ENCODE measurements at places on chromosomes 5 and 9.
A peak's percentile ranks its signal among the peaks of the same experiment; 100 is the strongest.

DNA sequence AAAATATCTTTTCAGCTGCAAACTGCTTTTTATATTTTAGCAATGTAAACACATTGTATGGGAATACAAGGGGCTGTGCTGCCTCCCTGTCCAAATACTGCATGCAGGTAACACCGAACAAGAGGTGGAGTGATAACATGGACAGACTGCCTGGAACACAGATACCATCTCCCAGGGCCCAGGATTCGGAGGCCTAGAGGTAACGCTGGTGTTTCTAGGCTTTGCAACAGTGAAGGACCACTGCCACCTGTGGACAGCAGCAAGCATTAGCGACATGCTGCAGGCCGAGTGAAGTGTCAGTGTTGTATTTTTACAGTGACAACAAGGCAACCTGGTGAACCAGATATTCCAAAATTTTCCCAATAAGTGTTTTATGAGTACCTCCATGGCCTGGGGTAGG is 379.1 kb downstream of the DMRT2 start:
- no peak for DNase-seq

- DNase-seq = no peak
Measured at GRCh38 chr5:107557051-107557658, 113.6 kb downstream of the EFNA5 start.

DNA sequence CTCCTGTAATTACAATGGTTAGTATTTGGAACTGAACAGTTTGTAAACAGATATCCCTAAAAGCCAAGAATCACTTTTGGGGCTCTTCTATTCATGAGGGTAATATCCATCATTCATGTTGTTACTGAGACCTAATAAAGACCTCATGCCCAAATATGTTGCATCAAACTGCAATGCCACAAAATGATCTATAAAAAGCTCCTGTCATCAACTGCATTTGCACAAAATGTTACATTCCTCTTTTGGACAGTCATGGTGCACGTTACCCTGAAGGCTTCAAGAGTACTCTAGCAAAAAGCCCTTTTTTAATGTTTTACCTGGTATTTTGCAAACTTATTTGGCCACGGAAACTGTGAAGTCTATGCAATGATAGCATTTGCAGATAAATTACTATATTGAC is 14.2 kb upstream of the EQTN start:
- no peak for DNase-seq

GRCh38 chr5:74107899-74108298 is 481.9 kb downstream of the ARHGEF28 start:
- DNase-seq = no peak

DNA sequence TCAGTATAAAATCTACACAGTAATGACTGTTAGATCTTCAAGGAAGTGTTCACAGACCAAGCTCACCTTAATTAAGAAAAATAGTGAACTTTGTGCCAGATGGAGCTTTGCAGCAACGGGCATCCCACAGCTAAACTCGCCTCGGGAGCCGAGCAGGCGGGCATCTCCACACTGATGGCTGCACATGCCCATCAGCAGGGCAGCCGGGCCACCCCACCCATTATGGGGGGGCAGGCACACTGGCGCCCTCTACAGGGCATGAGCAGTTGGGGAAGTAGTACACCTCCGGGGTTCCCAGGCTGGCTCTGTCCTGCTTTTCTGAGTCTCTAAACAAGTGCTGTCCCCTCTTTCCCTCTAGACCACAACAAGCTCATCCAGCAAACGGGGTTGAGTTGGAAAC is 21.6 kb downstream of the ANKS6 start:
- DNase-seq = no peak

- DNase-seq = no peak
Measured at GRCh38 chr5:97838214-97838613, 655.2 kb upstream of the RIOK2 start.

DNA sequence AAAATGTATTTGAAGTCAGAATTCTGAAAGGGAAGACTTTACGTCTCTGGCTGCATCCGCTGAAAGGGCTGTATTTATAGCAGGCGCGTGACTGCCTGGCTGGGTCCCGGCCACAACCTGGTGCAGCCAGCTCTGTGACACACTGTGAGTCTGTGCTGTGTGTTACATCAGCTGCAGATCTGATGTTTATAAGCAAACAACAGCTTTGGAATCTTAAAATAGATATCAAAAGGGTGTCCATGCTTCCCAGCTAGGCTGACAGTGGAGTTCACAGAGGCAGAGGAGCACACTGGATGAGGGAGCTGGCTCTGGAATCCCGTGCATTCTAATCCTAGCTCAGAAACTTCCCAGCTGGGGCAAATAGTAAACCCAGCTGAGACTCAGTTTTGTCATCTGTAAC is 433.4 kb upstream of the BRINP1 start:
- DNase-seq = no peak

- DNase-seq = no peak
Measured at GRCh38 chr9:137317021-137317717, 15.1 kb upstream of the NRARP start.

DNA sequence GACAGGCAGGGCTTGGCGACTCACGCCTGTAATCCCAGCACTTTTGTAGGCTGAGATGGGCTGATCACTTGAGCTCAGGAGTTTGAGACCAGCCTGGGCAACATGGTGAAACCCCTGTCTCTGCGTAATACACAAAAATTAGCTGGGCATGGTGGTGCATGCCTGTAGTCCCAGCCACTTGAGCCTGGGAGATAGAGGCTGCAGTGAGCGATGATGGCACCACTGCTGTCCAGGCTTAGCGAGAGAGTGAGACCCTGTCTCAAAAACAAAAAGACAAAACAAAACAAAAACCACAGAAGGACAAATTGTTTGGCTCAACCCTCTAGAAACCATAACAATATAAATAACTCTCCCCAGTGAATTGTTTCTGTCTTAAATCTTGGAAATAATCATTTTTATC is 92.6 kb upstream of the ERBIN start:
- DNase-seq = no peak

GRCh38 chr9:69671879-69672595 is at the start of gene APBA1:
TSS of gene APBA1 (minus strand) at chr9:69672371.
- peak; percentile 38 for DNase-seq

GRCh38 chr5:104345222-104346016 is 782.8 kb upstream of the NUDT12 start:
- no peak for DNase-seq

DNA sequence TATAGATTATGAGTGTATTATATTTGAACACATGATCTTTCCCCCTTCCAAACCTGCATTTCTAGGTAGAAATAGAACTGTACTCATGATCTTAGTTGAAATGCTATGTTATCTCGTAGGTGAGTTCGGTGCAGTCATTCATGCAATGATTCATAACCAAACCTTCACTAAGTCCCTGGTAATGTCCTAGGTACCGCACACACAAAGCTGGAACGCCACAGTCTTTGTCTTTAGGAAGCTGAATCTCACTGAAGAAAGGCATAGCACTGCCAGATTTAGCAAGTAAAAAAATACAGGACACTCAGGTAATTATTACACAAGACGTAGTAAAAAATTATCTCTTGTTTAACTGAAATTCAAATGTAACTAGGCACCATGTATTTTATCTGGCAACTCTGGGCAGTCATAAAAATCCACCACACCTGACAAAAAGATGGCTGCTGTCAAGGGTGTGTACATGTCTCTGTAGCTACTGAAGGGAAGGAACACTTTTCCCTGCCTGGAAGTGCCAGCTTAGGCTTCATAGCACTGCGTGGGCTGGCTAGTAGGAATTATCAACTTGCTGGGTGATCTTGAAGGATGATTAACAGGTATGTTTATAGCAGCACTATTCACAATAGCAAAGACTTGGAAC is 28.0 kb upstream of the TXN start:
- no peak for DNase-seq

GRCh38 chr9:112503170-112503569 is 16.5 kb downstream of the KIAA1958 start:
- DNase-seq = no peak

DNA sequence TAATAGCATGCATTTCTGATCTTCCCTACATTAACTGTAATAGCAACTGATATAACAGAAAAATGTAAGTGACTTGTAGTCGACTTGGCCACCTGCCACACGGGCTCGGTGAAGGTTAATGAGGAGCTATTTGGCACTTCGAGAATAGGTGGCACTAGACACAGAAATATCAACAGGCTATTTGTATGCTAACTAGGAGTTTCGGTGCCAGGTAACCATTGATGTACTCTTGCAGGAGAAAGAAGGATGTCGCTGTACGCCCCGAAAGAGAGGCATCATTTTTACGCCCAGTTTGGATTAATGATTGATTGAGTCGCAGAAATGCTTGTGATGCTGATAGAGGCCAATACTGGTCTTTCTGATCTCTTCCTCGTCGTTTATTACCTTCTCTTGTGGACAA is 516 bp upstream of the DMRT2 start:
- DNase-seq = no peak

GRCh38 chr5:115297031-115297430 is 577 bp upstream of the CCDC112 start:
- no peak for DNase-seq

GRCh38 chr9:37963936-37964739 is 60.2 kb upstream of the SLC25A51 start:
- no peak for DNase-seq

- no peak for DNase-seq
Measured at GRCh38 chr5:38598994-38599617, 42.7 kb upstream of the LIFR start.

GRCh38 chr5:15003511-15003920 is 131.9 kb upstream of the ANKH start:
- DNase-seq = peak; percentile 37

GRCh38 chr5:74945561-74946165 is 79.5 kb upstream of the FAM169A start:
- DNase-seq = no peak

GRCh38 chr9:87292449-87293191 is 205.0 kb upstream of the DAPK1 start:
- DNase-seq = no peak

DNA sequence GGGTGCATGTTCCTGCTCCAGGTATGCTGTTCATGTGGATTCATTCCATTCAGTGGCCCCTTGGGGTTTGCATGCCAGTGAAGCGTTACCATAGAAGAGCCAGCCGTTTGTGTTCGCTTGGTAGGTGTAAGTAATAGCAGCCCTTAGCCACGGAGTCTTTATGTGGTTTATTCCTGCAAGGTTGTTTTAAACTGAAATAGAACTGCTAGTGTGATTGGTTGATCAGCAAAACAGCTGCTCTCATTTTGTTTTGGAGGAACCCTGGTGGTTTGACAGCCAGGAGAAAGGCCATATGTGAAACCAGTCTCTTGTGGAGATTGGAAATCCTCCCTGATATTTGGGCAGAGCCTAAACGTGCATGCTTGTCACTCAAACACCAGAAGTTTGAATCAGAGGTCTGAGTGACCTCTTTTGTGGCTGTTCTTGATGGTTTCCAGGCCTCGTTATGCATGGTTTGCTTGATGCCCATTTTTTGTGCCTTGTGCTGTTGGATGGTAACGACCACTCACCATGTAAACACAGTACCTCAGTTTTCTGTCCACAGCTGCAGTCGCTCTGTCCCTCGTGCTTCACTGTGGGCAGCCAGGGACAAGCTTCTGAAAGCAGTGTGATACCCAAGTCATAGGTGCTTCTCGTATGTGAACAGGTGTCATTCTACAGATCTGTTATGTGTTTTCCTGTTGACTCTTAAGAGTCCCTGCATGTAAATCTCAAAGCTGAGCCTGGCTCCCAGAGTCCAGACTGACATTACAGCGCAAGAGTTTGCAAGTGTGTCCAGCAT is 58.3 kb upstream of the NXNL2 start:
- DNase-seq = no peak

- no peak for DNase-seq
Measured at GRCh38 chr5:75351139-75351926, 14.3 kb downstream of the HMGCR start.

DNA sequence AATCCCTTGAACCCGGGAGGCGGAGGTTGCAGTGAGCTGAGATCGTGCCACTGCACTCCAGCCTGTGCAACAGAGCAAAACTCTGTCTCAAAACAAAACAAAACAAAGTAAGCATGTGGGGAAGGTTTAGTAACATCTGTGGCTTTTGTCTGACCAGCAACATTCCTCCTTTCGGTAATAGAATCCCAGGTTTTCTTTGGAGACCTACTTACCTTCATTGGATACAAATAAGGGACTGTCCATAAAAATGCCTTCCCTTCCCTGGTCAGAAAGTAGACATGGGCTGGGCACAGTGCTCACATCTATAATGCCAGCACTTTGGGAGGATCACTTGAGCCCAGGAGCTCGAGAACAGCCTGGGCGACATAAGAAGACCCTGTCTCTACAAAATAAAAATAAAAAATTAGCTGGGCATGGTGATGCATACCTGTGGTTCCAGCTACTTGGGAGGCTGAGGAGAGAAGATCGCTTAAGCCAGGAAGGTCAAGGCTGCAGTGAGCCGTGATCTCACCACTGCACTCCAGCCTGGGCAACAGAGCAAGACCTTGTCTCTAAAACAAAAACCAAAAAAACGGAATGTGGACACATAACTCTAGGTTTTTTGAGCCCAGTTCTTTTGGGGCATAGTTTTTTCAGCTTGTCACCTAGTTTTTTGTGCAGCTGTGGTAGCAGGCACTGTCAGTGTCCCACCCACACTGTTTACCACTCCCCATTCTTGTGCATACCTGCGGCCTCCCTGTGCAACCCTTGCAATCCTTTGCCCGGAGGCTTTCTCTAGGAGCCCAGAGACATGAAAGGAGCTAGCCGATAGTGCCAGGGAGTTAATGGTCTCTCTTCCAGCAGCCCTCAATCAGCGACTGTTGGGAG is 9.0 kb upstream of the SPINK4 start:
- no peak for DNase-seq

DNA sequence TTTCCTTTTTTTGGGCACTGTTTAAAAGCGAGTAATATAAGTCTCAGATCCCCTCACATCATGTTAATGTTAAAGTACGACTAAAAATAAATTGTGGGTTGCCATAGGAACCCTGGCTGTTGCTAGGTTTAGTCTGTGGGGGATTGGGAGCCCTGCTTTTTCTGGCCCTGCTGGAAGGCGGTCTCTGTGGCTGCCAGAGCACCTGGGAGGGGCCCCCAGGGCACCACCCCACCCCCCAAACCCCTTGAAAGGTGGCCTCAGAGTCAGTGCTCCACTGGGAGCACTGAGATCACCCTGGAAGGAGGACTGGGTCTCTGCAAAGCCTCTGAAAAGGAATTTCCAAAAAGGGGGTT is 66.2 kb upstream of the NEURL1B start:
- no peak for DNase-seq

DNA sequence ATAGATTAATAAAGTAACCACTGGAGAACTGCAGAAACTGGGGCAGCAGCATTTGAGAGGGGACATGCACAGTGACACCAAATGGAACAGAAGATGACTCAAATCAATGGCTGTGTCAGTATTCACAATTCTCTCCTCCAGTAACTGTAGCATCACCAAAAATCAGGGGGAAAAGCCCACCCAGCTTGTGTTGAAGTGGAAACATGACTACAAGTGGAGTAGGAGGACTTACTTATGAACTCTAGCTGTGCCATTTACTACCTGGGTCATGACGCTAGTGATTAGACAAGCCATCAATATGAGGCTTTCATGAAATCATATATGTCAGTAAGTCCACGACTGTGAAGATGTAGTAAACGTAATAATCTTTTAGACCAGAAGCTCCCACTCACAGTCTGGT is 199.8 kb upstream of the PTGER4 start:
- no peak for DNase-seq

DNA sequence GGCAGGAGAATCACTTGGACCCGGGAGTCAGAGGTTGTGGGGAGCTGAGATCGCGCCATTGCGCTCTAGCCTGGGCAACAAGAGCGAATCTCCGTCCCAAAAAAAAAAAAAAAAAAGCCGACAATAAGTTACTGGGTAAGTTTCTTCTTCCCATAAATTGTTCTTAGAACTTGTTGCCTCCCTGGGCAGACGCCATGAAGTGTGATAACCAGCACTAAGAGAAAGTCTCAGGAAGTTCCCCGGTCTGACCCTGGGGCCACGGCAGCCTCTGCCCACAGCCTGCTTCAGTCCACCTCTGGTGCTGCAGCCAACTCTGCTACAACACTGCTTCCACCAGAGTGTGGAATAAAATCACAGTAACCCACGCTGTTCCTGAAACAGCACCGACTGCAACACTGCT is 19.1 kb downstream of the LPCAT1 start:
- no peak for DNase-seq

Data from NCI-H1417 treated with DMSO at 0.1 percent for 48 hours (cell line).